Activated CD8-positive, alpha-beta memory T cell treated with anti-CD3 and anti-CD28 coated beads for 4 hours (primary cell): ENCODE measurements at places on chromosomes 4 and X.

GRCh38 chr4:77617203-77617602 lies 11.6 kb downstream of the CXCL13 start:
- no peak for DNase-seq

DNA sequence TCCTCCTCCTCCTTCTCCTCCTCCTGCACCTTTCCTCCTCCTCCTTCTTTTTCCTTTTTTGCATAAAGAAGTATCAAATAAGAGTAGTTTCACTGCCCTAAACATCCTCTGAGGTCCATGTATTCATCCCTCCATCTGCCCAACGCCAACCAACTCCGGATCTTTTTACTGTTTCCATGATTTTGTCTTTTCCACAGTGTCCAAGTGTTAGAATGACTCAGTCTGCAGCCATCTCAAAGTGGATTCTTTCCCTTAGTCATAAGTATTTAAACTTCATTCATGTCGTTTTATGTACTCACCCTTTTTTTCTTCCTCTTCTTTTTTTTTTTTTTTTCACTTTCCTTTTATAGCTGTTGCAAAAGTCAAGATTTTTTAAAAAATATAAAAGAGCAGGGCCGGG lies 12.9 kb downstream of the CSF2RA start:
- DNase-seq = no peak

- DNase-seq = no peak
Measured at GRCh38 chrX:147884958-147885357, 26.8 kb upstream of the FMR1 start.

- no peak for DNase-seq
Measured at GRCh38 chrX:475926-476723, 89.4 kb upstream of the PPP2R3B start.

GRCh38 chr4:128427832-128428366 lies 140.3 kb upstream of the PGRMC2 start:
- no peak for DNase-seq

DNA sequence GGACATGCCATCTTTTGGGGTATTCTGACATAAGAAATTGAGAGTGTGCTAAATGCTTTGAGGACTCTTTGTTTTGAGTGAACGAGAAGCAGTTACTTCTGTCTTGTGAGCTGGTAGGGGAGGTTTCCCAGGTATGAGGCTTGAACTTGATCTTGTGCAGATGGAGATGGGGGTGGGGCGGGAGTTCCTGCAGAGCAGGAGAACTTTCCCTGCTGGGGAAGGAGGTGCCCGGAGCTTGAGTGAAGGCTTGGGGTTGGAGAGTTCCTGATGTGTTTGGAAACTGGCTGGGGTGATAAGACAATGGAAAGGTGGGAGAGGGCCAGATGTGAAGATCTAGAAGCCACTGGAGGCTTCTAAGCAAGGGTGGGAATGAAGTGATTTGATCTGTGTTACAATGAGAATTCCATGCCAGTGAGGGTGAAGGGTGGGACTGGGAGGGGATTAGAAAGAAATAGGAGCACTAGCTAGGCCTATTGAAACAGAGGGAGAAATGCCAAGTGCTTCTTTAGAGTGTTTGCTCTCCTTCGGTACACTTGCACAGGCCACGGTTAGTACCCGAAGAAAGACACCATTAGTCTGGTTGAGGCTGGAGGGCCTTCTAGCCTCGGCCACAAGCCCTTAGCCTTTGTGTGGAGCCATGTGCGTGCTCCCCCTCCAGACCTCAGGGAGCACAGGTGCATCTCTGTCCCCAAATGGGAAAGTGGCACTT lies 103.5 kb upstream of the STOX2 start:
- DNase-seq = no peak

GRCh38 chrX:20729416-20729815 lies 462.7 kb upstream of the RPS6KA3 start:
- DNase-seq = no peak

- no peak for DNase-seq
Measured at GRCh38 chr4:77703666-77704065, 98.0 kb downstream of the CXCL13 start.

DNA sequence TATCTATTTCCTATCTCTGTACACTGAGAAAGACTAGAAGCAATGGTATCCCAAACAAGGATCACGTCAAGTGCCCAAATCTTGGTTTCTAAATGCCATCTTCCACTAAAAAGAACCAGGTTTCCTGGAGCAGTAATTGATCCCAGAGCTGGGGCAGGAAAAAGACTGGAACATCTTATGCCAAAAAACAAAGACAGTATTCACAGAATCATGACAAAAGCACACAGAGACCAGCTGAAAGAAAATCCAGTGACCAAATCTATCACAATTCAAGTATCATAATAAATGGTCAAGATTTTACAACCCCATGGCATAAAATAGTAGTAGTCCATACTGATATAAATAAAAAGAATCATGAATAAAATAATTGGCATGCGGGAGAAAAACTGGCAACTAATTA lies 44.9 kb downstream of the CENPC start:
- no peak for DNase-seq

- DNase-seq = no peak
Measured at GRCh38 chr4:53508446-53508845, 82.8 kb downstream of the LNX1 start.

DNA sequence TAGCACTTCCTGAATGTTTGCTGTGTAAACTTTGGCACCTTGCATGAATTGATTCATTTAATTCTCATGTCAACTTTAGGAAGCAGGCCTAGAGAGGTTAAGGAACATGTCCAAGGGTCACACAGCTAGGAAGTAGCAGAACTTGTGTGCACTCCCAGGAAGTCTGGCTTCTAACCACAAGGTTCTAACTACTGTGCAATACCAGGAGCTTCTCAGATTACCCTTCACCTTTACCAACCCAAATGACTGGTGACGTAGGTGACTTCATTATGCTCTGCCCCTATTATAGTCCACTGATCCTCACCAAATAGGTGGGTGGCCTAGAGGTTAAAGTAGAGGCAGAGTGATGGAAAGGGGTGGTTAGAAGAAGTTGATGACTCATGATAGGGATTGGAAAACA lies 14.4 kb downstream of the AR start:
- DNase-seq = no peak

DNA sequence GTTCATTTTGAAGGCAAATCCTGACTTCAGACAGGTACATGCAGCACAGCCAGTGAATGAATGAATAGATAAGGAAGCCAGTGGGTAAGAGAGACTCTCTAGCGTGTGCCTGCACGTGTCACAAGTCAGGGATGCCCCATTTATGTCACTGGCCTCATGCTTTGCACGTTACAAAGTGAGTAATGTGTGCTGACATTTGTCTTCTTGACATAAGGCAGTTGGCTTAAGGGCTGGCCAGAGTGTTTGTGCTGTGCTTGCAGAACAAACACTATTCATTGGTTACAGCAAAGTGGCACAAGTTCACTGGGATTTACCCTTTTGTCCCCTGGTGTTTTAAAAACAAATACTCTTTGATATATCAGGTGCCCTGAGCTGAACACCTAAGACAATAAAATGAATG lies 55.9 kb downstream of the CRMP1 start:
- DNase-seq = no peak

- DNase-seq = no peak
Measured at GRCh38 chr4:85166318-85166717, 199.8 kb upstream of the WDFY3 start.
